ENCODE measurements at places on chromosomes 5 and 9. TPM values are rescaled to one million over a fixed set of nuclear protein-coding genes. Genes with fewer than 3 reads are reported as not detected.

SLC34A1 gene
- total RNA-seq = 0.12 TPM

OLFM1 gene
- total RNA-seq = not detected

EQTN gene
- not detected for total RNA-seq

TMC1 gene
- not detected for total RNA-seq

- no peaks in the 10 kb centered on the region for H3K4me1 ChIP-seq
- no peak overlapping the region for H3K27ac ChIP-seq
- DNase-seq = no peak
- H3K4me3 ChIP-seq = no peak overlapping the region
- no peaks in the 10 kb centered on the region for H3K36me3 ChIP-seq
These were observed 35.2 kb downstream of the NCS1 start for GRCh38 chr9:130207241-130207992.

LCN15 gene
- not detected for total RNA-seq

GRCh38 chr9:37730256-37730655 is 23.3 kb upstream of the TRMT10B start:
- H3K36me3 ChIP-seq = no peaks in the 10 kb centered on the region
- H3K4me1 ChIP-seq = no peaks in the 10 kb centered on the region
- no peak for DNase-seq
- H3K27me3 ChIP-seq = peaks cover 10% of the 10 kb centered on the region

GRCh38 chr5:80213466-80213865 is 42.4 kb downstream of the SERINC5 start:
- no peak for DNase-seq
- H3K27me3 ChIP-seq = no peaks in the 10 kb centered on the region
- no peak overlapping the region for H3K27ac ChIP-seq
- H3K4me3 ChIP-seq = no peak overlapping the region
- H3K36me3 ChIP-seq = peaks cover 68% of the 10 kb centered on the region
- peaks cover 84% of the 10 kb centered on the region for H3K4me1 ChIP-seq

DNA sequence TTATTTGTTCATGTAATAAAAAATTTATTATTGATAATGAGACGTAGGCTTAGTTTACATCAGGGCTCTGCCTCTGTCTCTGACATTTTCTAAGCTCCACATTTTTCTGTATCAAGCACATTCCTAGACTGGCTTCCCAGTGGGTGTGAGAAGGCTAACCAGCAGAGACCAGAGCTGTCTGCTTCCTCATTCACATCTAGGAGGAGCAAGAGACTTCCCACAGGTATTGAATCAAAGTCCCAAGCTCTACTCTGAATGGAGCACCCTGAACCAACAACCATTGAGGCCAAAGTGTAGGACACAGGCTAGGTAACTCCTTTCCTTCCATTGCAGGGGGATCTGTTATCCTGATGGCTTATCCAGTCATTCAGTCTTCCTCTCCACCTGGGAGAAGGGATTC is 72.4 kb downstream of the PARP8 start:
- no peaks in the 10 kb centered on the region for H3K27me3 ChIP-seq
- H3K27ac ChIP-seq = no peak overlapping the region
- peaks cover 28% of the 10 kb centered on the region for H3K36me3 ChIP-seq
- no peak overlapping the region for H3K4me3 ChIP-seq
- DNase-seq = no peak

CYLC2 gene
- not detected for total RNA-seq

DNA sequence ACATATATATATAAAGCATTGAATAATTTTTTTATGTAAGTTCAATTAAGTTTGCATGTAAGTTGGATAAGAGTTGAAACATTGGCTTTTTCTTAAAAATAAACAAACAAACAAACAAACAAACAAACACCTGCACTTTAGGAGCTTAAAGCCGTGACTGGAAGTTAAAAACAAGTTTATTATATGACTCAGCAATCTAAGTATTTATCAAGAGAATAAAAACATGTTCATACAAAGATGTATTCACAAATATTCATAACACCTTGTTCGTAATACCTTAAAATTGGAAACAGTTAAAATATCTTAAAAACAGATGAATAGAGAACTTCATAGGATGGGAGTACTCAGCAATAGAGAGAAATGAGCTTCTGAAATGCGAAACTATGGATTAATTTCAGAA is 61.5 kb upstream of the ANXA1 start:
- H3K4me3 ChIP-seq = no peak overlapping the region
- H3K27me3 ChIP-seq = peaks cover 2% of the 10 kb centered on the region
- DNase-seq = no peak
- H3K36me3 ChIP-seq = no peaks in the 10 kb centered on the region

WWC1 gene
- total RNA-seq = 0.60 TPM

CORO2A gene
- total RNA-seq = 7.2 TPM

DNA sequence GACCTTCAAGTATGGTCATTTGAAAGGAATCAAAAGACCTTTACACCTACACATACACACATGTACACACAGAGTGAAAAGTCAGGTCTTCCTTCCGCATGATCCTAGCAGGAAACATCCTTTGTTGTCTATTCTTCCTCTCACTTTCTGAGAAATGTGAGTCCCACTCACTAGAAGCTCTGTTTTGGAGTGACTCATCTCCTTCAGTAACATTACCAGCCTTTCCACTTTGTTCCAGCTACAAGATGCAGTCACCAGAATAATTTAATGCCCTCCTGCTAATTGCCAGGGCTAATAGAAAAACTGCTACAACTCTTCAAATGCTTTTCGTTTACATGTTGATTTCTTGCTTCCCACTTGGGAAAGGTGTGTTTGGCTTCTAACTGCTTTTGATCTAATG is 417.3 kb downstream of the RASEF start:
- H3K27me3 ChIP-seq = no peaks in the 10 kb centered on the region
- no peaks in the 10 kb centered on the region for H3K4me1 ChIP-seq
- H3K27ac ChIP-seq = no peak overlapping the region

GRCh38 chr5:169114466-169115065 is 186.4 kb downstream of the SLIT3 start:
- H3K27ac ChIP-seq = no peak overlapping the region
- H3K27me3 ChIP-seq = no peaks in the 10 kb centered on the region
- no peaks in the 10 kb centered on the region for H3K36me3 ChIP-seq
- H3K4me1 ChIP-seq = no peaks in the 10 kb centered on the region
- H3K4me3 ChIP-seq = no peak overlapping the region

DNA sequence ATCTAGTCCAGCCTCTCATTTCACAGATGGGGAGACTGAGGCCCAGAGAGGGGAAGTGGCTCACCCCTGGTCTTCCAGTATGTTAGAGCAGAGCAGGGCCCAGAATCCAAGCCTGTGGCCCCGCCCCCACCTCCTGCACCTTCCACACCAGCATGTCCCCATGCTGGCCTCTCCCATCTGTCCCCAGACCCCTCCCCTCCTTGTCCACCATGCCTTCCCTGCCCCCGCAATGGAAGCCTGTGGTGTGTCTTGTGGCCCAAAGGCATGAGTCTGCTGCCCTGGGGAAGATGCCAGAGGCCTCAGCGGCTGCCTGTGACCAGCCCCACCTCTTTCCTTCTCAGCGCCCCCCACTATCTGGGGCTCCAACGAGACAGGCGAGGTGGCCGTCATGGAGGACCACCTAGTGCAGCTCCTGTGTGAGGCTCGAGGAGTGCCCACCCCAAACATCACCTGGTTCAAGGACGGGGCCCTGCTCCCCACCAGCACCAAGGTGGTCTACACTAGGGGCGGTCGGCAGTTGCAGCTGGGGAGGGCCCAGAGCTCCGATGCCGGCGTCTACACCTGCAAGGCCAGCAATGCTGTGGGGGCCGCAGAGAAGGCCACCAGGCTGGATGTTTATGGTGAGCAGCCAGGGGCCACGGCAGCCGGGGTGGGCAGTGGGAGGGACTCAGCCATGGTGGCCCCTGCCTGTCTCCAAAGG is 87.2 kb downstream of the HMCN2 start:
- no peak overlapping the region for H3K4me3 ChIP-seq
- H3K27ac ChIP-seq = no peak overlapping the region

DNA sequence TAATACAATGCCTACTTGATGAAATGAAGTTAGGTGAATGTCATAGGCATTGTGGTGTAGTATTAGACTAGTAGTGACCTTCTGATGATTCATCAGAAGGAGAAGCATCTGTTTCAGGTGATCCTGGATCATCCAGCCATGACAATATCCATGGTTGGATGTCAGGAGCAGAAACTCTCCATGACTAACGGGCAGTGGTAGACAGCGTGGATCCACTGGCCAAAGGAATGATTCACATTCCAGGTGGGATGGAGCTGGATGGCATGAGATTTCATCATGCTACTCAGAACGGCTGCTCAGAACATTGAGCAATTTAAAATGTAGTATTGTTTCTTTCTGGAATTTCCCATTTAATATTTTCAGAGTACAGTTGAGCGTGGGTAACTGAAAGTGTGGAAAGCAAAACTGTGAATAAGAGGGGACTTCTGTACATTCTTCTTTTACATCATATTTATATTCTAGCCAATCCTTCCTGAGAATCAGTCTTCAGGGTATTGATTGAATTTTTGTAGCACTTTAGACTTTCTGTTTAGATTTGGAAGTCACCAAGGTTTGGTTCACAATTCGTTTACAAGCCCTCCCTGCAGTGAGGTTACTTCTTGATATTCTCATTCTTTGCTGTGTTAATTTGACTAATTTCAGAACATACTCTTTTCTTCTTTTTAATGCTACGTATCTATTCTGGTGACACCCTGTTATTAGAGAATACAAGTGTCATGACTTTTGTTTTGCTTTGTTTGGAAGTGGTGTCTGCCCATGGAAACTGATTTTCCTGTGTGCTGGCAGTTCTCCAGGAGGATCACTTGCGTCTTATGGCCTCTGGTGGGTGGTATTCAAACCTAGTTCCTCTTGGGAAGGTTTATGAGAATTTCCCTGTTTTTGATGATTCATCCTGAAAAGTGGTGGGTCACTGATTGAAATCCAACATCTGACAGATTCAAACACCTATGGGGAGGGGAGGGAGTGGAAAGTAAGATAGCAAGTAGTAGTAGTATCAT is 12.2 kb upstream of the CLINT1 start:
- peaks cover 5% of the 10 kb centered on the region for H3K4me1 ChIP-seq
- no peaks in the 10 kb centered on the region for H3K36me3 ChIP-seq
- DNase-seq = no peak

GRCh38 chr5:11646141-11646540 is 258.1 kb downstream of the CTNND2 start:
- H3K27ac ChIP-seq = no peak overlapping the region
- H3K4me1 ChIP-seq = peaks cover 3% of the 10 kb centered on the region
- no peak overlapping the region for H3K4me3 ChIP-seq
- H3K36me3 ChIP-seq = no peaks in the 10 kb centered on the region

DNA sequence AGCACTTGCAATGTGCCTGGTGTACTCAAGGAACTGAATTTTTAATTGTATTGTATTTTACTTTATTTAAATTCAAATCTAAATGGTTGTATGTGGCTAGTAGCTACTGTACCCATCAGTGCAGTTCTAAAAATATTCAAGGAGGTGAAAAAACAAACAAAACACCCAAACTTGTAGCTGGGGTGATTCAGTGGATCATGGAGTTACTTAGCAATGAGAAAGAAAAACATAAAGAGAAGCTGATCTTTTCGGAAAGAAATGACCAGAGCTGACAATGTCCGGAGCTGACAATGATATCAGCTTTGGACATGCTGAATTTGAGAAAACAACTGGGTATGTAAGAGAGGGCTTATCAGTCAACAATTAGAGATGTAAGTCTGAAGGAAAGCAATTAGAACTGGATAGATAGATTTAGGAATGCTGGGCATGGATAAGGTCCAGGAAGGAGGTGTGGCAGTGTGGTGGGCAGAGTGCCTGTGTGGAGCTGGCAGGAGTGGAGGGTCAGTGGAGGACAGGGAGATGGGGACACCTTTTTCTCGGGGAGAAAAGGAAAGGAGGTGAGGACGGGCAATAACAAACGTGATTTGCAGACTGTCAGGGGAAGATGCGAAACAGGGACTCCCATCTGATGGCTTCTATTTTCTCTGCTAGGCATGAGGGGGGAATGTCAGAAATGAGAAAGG is 113.2 kb downstream of the DCP2 start:
- H3K36me3 ChIP-seq = no peaks in the 10 kb centered on the region
- no peaks in the 10 kb centered on the region for H3K4me1 ChIP-seq
- peaks cover 4% of the 10 kb centered on the region for H3K27me3 ChIP-seq
- no peak overlapping the region for H3K4me3 ChIP-seq

DNA sequence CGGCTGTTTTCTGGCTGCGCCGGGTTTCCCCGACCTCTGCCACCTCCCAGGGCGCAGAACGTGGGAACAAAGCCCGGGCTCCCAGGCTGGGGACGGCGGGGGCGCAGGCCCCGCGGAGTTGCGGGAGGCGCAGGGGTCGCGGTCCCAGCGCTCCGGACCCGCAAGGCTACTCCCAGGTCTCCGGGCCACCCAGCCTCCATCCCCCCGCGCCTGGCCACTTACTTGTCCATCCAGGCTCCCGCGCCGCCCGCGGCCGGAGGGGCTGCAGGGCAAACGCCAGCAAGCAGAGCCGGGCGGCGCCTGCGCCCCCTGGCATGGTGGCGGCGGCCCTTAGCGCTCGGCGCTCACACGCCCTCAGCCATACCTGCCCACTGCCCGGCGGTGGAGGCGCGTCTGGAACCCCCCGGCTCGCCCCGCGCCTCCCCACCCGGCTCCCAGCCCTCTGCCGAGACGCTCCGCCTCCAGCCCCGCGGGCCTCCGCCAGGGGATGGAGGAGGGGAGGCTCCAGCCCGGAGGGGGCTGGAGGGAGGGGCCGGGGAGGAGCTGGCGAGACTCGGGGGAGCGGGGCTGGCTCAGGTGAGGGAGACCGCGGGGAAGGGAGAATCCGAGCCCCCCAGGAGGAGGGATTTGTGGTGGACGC is at the start of gene ADAM19:
ADAM19 (minus strand) TSS at position 395 of the 640 bp plus-strand sequence; CDS start at position 316, 79 bp downstream.
- DNase-seq = peak; percentile 55
- peaks cover 38% of the 10 kb centered on the region for H3K36me3 ChIP-seq
- H3K27ac ChIP-seq = peak within 1 kb of the TSS; percentile 83
- peak within 1 kb of the TSS; percentile 87 for H3K4me3 ChIP-seq

GRCh38 chr9:93301291-93301811 is 117.4 kb downstream of the WNK2 start:
- H3K36me3 ChIP-seq = no peaks in the 10 kb centered on the region
- no peak overlapping the region for H3K4me3 ChIP-seq
- DNase-seq = no peak
- H3K27me3 ChIP-seq = no peaks in the 10 kb centered on the region

DNA sequence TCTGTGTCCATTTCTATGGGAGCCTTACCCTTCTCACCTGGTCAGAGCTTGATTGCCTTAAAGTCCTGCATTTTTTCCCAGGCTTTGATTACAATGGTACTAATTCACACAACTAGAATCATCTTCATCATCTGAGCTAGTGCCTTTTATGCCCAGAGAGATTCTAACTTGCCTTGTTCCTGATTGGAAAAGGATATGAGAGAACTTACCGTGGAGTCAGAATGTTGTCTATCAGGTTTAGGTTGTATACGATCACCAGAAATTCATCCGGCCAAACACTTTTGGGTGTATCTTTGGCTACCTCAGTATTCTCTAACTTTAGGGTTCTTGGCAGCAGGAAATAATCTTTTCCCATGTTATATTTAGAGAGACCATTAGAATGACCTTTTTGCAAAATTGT is 71.7 kb downstream of the AOPEP start:
- H3K36me3 ChIP-seq = peaks cover 47% of the 10 kb centered on the region
- no peak overlapping the region for H3K4me3 ChIP-seq
- no peak overlapping the region for H3K27ac ChIP-seq

PTGR1 gene
- total RNA-seq = not detected

GRCh38 chr9:127087411-127087810 is 35.0 kb downstream of the ANGPTL2 start:
- no peaks in the 10 kb centered on the region for H3K36me3 ChIP-seq
- H3K27me3 ChIP-seq = no peaks in the 10 kb centered on the region
- no peak overlapping the region for H3K4me3 ChIP-seq
- no peak overlapping the region for H3K27ac ChIP-seq
- H3K4me1 ChIP-seq = peaks cover 14% of the 10 kb centered on the region

C5orf58 gene
- total RNA-seq = not detected

- no peaks in the 10 kb centered on the region for H3K4me1 ChIP-seq
- no peaks in the 10 kb centered on the region for H3K36me3 ChIP-seq
- no peak for DNase-seq
- peaks cover 4% of the 10 kb centered on the region for H3K27me3 ChIP-seq
These were observed 55.3 kb downstream of the ENTREP1 start for GRCh38 chr9:69380301-69380700.

SPTLC1 gene
- total RNA-seq = 59.2 TPM
